ENCODE measurements at places on chromosomes 16 and 17.
A peak's percentile ranks its signal among the peaks of the same experiment; 100 is the strongest.

GRCh38 chr17:58641887-58642311 is 49.9 kb downstream of the TEX14 start:
- no peak for DNase-seq

DNA sequence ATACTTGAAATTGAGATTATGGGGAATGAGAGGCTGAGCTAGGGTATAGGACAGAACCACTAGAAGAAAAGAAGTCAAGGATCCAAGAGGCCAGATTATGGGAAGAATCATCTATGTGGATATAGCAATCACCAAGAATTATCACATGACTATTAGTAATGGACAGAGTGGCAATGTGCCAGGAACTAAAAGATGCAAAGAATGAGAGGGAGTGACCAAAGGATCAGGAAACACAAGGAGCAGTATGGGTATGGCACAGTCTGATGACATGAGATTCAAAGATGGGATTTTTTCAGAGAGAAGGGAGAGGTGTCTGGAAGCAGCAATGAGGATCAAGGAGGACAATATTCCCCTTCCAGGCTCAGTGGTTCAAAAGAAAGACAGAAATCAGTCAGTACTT is 212.2 kb downstream of the AATF start:
- DNase-seq: peak; percentile 65

- peak; percentile 22 for DNase-seq
These were observed 12.5 kb downstream of the SLC16A3 start for GRCh38 chr17:82241183-82241925.

DNA sequence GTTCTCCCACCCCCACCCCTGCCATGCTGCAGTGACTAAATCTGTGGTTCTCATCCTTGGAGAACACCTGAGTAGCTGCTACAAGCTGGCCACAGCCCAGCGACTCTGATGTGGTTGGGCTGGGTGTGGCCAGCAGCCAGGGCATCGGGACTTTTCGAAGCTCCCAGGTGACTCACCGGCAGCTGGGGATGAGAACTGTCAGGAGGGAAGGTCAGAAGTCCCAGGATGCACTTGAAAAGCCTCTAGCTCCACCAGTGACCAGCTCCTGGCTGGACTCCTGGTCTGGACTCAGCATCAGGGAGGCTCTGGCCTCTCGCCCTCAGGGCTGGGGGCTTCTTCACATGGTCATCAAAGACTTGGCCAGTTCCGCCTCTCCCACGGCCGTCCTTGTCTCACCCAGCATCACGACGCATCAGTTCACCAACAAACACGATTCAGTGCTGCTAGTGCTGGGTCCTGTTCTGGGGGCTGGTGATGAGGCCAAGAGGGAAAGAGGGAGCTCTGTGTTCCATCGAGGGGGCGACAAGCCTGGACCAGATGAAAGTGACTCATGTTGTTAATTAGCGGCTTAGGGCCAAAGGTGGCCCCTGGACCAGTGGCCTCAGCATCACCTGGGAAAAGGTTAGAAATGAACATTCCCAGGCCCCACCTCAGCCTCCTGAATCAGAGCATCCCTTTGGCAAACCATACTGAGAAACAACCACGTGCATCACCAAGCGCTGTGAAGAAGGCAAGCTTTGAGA is 3.9 kb upstream of the C17orf99 start:
- DNase-seq: peak; percentile 42

- no peak for DNase-seq
These were observed 50.8 kb downstream of the NKD1 start for GRCh38 chr16:50598936-50599361.

DNA sequence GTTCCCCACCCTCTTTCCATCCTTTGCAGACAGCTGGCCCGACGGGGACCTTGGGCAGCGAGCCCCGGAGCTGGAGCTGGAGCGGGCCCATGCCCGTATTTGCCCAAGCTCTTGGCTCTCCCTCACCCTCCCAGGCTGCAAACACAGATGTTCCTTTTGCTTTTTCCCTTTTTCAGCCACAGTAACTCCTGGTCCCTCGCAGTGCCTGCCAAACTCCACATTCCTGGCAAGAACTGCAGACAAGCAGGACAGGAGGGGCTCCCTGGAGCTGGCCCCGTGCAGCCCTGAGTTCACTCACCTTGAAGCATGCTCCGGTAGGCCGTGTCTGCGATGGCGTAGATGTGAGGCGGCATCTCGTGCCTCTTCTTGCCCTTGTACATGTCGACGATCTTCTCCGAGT is 33.9 kb downstream of the MYH11 start:
- no peak for DNase-seq

DNA sequence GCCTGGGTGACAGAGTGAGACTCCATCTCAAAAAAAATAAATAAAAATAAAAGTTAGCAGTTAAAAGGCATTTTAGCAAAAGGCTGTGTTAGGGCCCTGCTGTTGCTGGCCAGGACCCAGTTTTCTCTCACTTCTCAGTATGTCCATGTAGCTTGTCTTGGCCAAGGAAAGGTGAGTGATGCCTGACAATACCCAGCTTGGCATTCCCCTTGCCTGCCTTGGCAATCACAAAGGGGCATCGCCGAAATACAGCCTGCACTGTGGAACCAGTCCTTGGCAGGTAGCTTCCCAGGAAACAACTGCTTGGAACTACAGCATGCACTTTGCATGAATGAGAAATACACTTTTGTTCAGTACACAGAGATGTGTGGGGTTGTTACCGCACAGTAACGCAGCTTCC is 61.7 kb downstream of the DNAH17 start:
- DNase-seq: no peak

DNA sequence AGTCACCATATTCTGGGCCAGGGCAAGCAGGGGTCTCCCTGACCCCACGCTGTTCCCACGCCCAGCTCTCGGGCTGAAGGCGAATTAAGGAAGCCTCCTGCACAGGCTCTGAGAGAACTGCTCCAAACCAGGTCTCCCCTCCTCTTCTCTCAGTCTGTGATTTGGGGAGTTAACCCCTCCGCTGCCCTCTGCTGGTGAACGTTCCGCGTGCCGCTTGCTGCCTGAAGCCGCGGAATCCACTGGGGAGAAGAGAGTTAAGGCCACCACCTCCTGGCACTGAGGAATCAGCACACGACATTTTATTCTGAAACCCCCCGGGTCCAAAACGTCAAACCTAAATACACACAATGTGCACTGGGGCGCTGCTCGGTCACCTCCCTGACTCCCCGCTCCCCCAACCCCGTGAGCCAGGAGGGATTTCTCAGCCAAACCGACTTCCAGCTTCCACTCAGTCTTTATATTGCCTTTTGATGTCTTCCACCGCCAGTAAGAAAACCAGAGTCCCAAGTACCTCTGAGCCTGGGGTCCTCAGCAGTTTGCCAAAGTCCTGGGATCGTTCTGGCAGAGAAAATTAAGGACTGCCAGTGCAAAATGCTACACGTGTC is 54.4 kb upstream of the RCVRN start:
- DNase-seq: peak; percentile 18

GRCh38 chr17:19321481-19322128 is 40.9 kb downstream of the B9D1 start:
- no peak for DNase-seq

GRCh38 chr16:67483731-67484525 is 581 bp upstream of the AGRP start:
- no peak for DNase-seq

GRCh38 chr16:49462989-49463371 is 89.4 kb downstream of the C16orf78 start:
- DNase-seq: no peak

- DNase-seq: no peak
These were observed 38.0 kb upstream of the DHX40 start for GRCh38 chr17:59527325-59527917.

DNA sequence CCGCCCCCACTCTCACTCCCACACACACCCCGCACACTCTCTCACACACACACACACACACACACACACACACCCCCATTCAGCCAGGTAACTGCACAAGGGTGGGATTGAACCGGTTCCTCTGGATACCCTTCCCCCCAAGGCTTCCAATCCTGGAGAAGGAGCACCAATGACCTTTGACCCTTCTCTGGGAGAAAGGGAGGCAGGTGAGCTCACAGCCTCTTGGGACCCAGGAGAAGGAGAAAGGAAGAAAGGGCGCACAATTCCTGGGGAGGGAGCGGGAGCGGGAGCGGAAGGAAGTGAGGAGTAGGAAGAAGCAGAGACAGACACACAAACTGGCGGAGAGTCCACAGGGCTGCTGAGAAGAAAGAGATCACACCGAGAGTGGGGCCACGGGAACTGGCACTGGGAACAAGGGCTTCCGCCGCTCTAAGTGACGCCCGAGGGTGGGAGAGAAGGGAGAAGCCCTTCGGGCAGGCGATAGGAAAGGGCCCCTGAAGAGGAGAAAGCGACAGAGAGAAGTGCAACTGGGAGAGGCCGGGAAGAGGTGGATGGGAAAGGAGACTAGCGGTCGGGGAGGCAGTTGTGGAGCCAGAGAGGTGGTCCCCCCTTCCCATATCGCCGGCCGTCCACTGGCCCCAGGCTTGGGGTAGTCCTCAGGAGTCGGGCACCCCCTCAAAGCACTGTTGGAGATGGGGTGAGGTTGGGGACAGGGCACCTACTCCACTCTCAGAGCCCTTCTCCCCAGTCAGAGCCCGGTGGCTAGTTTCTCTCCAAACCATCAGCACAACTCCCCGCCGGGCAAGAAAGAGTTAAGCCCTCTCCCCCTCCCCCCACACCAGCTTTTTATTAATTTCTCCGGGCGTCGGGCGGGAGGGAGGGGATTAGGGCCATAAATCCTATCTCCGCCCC is 1.3 kb downstream of the SAMD14 start:
- no peak for DNase-seq

GRCh38 chr17:60846175-60846574 is 168.5 kb downstream of the BCAS3 start:
- DNase-seq: no peak

DNA sequence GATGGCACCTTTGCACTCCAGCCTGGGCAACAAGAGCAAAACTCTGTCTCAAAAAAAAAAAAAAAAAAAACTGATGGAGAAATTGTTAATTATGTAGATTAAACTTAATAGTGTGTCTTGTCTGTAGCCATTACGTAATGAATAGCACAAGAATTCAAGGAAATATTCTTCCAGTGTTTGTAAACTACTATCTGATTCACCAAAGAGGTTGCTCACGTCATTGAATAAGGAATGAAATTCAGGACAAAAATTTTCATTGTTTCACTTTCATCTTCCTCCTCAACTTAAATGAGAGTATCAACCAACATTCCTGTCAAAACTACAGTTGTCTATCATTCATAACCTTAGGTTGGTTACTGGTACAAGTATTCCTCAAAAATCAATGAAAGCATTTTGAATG is 30.7 kb upstream of the MYO18A start:
- no peak for DNase-seq

GRCh38 chr17:76381633-76382350 is 2.6 kb upstream of the SPHK1 start:
- no peak for DNase-seq

- DNase-seq: no peak
These were observed 25.8 kb downstream of the ABCC1 start for GRCh38 chr16:15975172-15975571.

DNA sequence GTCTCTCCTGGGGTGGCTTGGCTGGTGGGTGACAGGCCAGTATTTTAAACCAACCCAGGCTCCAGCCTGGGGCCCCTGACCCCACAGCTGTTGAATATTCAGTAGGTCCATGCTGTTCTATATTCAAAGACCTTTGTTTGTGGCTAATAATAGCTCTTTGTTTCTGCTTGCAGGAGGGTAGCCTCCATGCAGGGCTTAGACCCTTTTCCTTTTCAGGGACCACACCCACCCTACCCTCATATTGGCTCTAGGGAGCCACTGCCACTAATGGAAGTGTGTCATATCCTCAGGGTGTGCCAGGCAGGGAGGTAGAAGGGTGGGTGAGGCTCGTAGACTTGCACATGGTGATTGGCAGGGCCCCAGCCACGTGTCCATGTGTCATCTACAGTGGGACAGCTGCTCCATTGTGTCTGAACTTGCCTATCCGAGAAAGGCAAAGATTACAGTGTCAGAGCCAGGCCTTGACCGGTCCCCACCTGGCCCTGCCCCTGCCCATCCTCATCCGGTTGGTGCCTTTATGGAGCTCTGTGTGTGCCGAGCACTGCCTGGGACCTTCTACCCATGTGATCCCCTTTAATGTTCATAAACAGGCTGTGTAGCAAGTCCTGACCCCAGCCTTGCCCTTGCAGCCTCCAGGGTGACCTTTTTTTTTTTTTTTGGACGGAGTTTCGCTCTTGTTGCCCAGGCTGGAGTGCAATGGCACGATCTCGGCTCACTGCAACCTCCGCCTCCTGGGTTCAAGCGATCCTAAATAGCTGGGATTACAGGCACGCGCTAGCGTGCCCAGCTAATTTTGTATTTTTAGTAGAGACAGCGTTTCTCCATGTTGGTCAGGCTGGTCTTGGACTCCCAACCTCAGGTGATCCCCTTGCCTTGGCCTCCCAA is 22.1 kb downstream of the TMC7 start:
- DNase-seq: peak; percentile 44

- DNase-seq: no peak
These were observed 30.7 kb downstream of the CACNG3 start for GRCh38 chr16:24286741-24287405.

All from fibroblast of the aortic adventitia (primary cell).